LHCN-M2 (cell line): ENCODE measurements at places on chromosomes 2 and 18. TPM values are rescaled to one million over a fixed set of nuclear protein-coding genes. Genes with fewer than 3 reads are reported as not detected.

GRCh38 chr2:9975805-9976447 lies 24.4 kb downstream of the GRHL1 start:
- peak; percentile 95 for DNase-seq

- DNase-seq: peak; percentile 6
Measured at GRCh38 chr2:137383391-137383790, 580.9 kb upstream of the HNMT start.

DNA sequence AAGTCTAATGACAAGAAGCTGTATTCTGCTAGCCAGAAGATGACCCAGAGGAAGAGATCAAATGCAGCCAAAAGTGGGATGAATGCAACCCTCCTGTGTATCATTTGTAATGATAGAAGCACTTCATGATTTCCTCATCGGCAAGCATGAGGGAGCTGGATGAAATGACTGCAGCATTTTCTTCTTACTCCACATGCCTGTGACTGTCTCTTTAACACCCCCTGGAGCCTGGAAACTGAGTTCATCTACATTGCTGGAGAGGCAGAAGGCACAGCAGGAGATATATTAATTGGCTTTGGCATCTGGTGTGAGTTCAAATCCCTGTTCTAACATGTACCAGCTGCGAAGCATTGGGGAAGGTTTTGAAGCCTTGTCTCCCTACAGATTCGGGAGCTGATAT lies 37.7 kb downstream of the ID2 start:
- no peak for DNase-seq

GRCh38 chr18:21991081-21991534 lies 178.3 kb upstream of the GATA6 start:
- no peak for DNase-seq

- DNase-seq: no peak
Measured at GRCh38 chr2:70115646-70116442, 28.6 kb downstream of the PCBP1 start.

DNA sequence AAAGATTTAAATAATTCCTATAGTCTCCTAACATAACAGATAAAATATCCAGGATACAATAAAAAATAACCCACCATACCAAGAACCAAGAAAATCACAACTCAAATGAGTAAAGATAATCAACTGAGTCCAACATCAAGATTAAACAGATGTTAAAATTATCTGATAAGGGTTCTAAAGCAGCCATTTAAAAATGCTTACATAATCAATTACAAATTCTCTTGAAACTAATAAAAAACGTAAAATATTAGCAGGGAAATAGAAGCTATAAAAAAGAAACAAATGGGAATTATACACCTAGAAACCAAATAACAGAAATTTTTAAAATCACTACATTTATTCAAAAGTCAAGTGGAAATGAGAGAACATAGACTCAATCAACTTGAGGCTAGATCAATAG lies 297.7 kb upstream of the RAB6C start:
- DNase-seq: no peak

- DNase-seq: no peak
Measured at GRCh38 chr2:82539280-82539621, 1919.8 kb downstream of the SUCLG1 start.

DNA sequence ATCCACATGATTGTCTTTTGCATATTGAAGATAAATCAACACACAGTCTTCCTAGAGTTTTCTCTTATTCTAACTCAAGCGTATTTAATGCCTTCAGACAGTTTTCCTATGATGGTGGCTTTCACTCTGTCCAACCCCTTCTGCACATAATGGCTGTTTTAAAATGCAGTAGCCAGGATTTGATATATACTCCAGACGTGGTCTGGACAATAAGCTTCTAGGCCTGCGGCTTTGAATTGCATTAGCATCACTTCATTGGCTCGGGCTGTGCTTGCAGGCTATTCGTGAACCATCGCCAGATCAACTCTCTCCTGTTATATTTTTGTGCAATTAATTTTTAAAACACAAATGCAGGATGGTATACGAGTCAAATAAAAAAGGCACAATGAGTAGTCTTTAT lies 235.3 kb downstream of the BCL2 start:
- DNase-seq: no peak

GRCh38 chr2:235669983-235670962 lies 176.4 kb downstream of the AGAP1 start:
- DNase-seq: peak; percentile 51

DNA sequence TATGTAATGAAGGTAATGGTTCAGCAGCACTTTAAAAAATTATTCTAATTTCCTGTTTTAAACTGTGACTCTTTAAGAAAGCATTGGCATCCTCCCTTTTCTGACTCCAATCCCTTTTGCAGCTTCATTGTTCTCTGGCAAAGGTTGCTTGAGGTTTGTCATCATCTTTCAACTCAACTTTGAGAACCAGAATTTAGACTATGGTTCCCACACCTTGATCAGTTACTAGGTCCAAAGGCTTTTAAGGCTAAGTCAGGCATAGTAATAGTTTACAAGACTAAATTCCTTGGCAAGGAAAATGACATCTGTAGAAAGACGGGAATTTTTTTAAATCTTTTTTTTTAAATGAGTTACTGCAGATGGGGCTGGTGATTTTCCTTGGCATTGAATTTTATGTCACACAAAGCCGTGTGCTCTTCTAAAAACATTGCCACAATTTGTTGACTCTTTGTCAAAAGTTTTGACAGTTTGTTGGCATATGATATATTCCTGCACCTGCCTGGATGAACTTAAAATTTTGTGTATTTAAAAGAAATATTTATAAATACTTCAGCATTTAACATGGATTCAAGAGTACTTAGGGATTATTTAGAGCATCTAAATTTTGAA lies 451.0 kb downstream of the MEIS1 start:
- DNase-seq: no peak

DNA sequence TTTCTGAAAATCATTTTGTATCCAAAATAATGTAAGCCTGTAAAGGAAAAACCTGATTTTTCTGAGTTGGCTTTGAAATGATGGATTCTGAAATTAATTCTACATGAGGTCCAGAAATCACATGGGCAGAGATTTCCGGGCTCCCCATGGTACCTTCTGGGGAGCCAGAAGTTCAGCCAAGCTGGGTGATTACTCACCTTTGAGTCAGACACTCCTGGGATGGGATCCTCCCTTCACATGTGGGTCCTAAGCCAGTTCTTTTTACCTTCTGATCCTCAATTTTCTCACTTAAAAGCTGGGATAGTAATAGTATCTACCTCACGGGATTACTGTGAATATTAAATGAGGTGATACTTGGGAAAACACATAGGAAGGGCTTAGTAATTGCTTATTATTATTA lies 179.8 kb upstream of the EPAS1 start:
- peak; percentile 73 for DNase-seq

GRCh38 chr2:102558463-102558862 lies 60.9 kb upstream of the SLC9A2 start:
- no peak for DNase-seq

GRCh38 chr2:202237787-202238233 lies 587 bp downstream of the SUMO1 start:
- DNase-seq: peak; percentile 37

GRCh38 chr2:171266102-171266501 lies 105.4 kb upstream of the TLK1 start:
- no peak for DNase-seq

GRCh38 chr2:152481881-152482583 lies 147.1 kb downstream of the FMNL2 start:
- no peak for DNase-seq

- DNase-seq: no peak
Measured at GRCh38 chr2:54092940-54093339, 22.5 kb upstream of the ACYP2 start.

DNA sequence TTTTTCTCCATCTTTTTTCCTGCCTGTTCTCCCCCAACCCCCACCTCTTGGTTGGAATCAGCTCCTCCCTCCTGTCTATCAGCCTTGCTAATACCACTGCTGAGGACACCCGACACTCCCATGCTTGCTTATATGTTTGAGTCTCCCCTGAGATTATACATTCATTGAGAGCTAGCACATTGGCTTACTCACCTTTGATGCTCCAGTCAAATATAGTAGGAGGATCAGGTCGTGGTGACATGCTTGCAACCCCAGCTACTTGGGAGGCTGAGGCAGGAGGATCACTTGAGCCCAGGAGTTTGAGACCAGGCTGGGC lies 91.5 kb upstream of the CCBE1 start:
- DNase-seq: peak; percentile 50

GRCh38 chr2:160993654-160994061 lies 166.6 kb upstream of the TANK start:
- no peak for DNase-seq

GRCh38 chr2:60541056-60541651 lies 12.3 kb downstream of the BCL11A start:
- DNase-seq: no peak

GRCh38 chr2:133818661-133819060 lies 250.4 kb upstream of the NCKAP5 start:
- DNase-seq: no peak

DNA sequence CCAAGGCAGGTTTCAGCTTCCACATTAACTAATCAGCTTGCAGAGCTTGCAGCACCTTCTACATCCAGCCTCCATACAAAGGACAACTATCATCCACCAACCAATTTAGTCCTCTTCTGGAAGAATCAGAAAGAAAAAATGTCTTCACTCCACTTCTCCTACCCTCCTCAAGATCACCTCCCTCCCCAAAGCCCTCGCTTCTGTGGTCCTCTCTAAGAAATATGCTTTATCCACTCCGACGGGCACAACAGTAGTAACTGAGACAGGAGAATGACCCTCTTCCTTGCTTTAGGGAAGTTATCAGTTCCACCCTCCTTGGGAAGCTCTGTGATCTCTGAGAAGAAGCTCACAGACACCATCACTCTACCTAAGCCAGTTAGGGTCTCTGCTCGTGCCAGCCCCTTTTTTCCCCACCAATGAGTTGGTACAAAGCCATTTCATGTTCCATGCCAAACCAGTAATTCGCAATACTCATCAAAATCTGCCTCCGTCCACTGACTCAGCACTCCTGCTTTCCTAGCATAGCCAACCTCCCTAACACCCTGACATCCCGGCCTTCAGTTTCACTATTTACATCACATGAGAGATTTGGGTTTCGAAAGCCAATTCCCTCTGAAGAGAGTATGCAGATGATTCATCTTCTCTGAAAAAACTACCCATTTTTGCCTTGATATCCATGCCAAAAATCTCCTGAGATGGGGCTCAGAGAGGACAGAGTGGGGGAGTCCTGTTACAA lies 114.1 kb upstream of the PKDCC start:
- DNase-seq: peak; percentile 94

GRCh38 chr2:39786761-39787522 lies 7.9 kb upstream of the THUMPD2 start:
- DNase-seq: no peak

The ADGRF3 gene
- total RNA-seq: 0.11 TPM in 1 of 2 replicates, not detected in the other

The SPATA3 gene
- total RNA-seq: not detected in 2 replicates

The PLGLB2 gene
- total RNA-seq: 0.57 and 1.2 TPM in 2 replicates

The PKDCC gene
- total RNA-seq: 5.7 and 7.1 TPM in 2 replicates

The MYO7B gene
- total RNA-seq: 0.13 and 0.29 TPM in 2 replicates

The GRP gene
- not detected in 2 replicates for total RNA-seq

The GPR75 gene
- total RNA-seq: 0.51 and 0.92 TPM in 2 replicates

The CYTIP gene
- total RNA-seq: 0.92 and 1.7 TPM in 2 replicates

The ABCG8 gene
- not detected in 2 replicates for total RNA-seq
